ENCODE measurements at places on chromosomes 2 and 18.
A peak's percentile ranks its signal among the peaks of the same experiment; 100 is the strongest.

GRCh38 chr2:135132314-135132713 lies 80.2 kb downstream of the RAB3GAP1 start:
- DNase-seq: no peak

DNA sequence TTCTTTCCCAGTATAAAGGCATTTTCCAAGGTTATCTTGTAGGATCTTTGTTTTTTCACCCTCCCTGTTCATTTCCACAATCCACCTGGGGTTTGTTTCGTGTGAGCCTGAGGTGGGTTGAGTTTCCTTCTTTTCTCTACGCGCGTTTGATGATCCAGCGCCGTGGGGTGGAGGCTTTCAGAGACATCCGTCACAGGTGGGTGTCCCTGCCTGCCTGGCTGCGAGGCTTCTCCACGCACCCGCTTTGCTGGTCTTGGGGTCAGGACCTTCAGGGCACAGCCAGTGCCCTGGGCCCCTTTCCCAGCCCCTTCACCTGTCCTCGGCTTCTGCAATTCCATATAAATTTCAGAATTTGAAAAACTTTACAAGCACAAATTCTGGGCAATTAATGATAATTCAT lies 109.0 kb upstream of the ALKAL2 start:
- DNase-seq: no peak

GRCh38 chr2:69184224-69184623 lies 171.2 kb downstream of the ANTXR1 start:
- no peak for DNase-seq

- DNase-seq: peak; percentile 33
These were observed 659.3 kb downstream of the ERBB4 start for GRCh38 chr2:211879323-211879722.

- DNase-seq: no peak
These were observed 64.7 kb downstream of the STK39 start for GRCh38 chr2:168182550-168183249.

DNA sequence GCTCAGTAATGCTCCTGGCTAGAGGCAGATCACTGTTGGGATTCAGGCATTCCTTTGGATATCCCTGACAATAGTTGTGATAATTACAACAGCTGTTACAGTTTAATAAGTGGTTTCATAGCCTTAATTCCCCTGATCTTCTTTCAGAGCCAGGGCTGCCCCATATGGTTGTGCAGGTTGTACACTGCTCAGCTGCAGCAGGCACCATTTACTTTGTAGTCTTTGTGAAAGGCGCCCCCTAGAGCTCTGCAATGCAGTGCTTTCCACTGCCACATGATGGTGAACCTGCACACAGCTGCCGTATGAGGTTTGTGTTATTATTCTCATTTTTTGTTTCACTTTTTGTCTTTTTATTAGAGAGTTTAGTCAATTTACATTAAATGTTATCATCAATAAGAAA lies 239.1 kb downstream of the KCNS3 start:
- peak; percentile 67 for DNase-seq

GRCh38 chr2:20584399-20585358 lies 66.2 kb downstream of the HS1BP3 start:
- peak; percentile 93 for DNase-seq

DNA sequence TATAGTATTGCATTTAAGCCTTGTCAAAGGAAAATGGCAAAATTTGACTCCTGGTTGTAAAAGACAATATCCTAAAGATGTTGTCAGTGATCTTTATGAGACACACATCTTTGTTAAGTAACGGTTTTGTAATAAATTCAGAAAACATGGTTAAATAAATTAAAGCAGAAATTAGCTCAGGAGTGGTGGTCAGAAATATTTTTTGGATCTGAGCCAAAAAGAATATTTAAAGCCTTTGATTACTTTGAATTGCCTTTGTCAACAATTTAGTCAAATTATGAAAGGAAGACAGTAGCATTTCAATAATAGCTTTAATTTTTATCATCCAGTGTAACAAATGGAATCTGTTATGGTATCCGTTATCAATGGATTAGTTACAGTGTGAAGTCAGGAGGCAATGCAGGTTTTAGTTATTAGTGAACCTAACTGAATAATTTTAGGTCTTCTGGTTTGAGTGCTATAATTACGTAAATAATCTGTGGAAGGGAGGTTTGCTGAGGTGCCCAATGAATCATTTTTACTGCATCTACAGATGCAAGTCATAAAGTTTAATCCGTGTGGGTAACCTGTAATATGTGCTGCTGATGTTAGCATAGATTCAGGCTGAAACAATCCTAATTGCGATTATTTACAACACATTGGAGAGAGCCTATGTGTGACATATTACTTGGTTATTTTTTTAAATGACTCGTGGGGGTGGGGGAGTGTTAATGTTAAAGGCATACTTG lies 42.7 kb downstream of the SMAD4 start:
- DNase-seq: no peak

- DNase-seq: peak; percentile 47
These were observed 14.4 kb upstream of the STAT4 start for GRCh38 chr2:191165176-191165643.

DNA sequence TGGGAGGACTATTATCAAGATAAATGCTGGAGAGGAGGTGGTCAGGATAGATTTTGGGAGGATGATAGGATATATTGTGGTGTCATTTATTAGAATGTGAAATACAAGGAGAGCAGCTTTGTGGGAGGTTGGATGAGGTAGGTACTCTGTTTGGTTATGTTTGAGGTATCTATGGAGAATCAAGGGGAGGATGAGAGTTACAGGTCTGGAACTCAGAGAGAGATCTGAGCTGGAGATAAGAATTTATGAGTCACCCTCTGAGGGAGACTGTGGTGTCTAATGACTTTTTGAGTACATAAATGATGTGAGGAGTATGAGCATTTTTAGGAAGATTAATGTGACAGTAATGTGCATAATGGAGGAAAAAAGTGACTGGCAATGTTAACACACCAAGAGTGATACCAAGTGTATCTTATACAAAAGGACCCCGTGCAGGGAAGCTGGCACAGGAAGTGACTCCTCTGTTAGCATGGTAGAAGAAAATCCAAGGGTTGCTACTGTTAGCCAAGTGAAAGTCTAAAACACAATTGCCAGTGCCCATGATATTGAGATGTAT lies 48.2 kb downstream of the CRIM1 start:
- DNase-seq: peak; percentile 91

DNA sequence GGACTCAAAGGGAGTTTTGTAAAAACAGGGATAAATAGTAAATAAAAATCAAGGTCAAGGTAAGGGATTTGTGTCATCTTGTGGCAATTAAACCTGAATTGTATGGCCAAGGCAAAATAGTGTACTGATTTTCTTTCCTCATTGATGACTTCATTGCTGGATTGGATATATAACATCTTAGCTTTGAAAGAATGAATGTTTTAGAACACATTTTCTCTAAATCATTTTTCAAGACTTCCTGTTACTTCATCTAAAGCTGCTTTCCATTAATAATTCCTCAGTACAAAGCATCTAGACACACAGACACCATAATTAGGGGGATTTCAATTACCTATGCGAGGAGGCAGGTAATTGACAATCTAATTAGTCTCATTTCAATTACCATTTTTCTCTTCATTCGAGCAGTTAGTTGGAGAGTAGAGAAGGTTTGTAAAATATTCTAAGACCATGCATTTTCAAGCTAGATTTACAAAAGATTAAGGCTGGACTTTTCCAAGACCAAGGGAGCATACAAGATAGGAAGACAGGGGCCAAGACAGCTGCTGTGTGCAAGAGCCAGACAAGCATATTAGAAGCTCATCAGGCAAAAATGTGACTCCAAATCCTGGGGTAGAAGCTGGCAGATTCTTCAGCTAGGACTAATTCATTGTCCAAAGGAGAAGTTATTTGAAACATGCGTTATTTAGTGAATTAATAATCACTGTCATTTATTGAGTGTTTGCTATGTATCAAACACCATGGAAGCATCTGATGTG lies 253.6 kb downstream of the EPHA4 start:
- no peak for DNase-seq

DNA sequence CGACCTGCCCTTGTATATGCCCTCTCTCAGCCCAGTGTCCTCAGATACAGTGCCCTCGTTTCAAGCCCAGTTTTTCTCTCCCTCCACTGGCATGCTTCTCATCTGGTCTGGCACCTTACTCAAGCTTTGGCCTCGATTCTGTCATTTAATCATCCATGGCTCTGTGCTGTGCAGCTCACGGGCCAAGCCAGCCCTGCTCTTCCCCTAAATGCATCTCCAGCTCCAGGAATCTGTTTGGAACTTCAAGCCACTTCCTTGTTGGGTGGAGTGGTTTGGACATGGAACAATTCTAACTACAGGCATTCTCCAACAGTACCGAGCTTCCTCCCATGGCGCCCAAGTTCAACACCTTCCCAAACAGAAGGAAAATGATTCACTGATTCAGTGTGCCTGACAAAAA lies 76.7 kb upstream of the ZNF397 start:
- no peak for DNase-seq

- DNase-seq: no peak
These were observed 307.3 kb upstream of the FBXO11 start for GRCh38 chr2:48213646-48214045.

DNA sequence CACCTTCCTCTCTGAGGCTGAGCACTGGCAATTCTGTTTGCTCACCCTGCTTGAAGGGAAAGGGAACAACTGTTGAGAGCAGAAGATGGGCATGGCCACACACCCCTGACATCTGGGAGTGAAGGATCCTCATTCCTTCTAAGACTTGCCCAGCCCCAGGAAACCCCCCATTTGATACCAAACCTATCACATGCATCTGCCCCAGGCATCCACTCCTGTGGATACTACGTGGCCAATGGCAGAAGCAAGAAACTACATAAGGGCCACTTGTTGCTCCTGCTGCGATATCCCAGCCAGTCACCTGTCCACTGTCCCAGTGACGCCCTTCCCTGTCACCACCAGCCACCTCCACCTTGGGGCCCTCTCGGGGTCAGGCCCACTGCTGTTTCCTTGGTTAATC lies 185.2 kb downstream of the SMAD2 start:
- no peak for DNase-seq
